HuH-7.5 (cell line): ENCODE measurements at places on chromosomes 12 and 14.

GRCh38 chr14:102943454-102943853 lies 21.0 kb downstream of the AMN start:
- DNase-seq: no peak

DNA sequence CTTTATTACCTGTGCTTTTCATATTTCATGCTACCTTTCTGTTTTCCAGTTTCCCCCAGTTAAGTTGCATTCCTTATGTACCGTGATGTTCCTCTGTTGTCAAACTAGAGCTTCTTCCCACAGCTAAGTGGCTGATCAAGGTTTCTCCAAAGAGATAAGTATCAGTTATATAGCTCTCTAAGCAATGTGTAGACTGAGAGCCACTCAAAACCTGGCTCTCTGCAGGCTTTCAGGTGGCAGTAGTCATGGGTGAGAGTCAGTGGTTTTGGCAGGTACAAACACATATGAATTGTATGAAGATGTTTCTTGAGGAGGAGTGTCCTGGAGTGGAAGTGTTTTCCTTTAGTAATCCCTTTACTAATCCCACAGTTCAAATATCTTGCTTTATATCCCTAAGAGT lies 28.4 kb downstream of the TXNRD1 start:
- no peak for DNase-seq

- DNase-seq: no peak
Measured at GRCh38 chr12:104290320-104290719, 13.2 kb upstream of the EID3 start.

DNA sequence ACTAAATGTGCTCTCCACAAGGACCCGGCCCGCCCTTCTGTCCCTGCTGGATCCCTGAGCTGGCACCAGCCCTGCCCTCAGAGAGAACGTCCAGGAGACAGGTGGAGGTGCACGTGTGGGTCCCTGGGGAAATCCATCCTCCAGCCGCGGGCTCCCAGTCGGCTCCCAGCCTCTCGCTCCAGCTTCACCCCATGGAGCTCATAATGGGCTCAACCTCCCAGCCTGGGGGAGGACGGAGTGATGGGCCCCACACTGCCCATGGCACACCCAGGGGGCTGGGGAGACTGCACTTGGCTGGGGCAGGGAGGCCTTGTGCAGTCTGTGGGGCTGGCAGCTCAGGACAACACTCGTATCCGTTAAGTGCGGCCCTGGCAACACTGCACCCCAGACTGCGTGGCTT lies 250.5 kb downstream of the TMEM121 start:
- DNase-seq: no peak

DNA sequence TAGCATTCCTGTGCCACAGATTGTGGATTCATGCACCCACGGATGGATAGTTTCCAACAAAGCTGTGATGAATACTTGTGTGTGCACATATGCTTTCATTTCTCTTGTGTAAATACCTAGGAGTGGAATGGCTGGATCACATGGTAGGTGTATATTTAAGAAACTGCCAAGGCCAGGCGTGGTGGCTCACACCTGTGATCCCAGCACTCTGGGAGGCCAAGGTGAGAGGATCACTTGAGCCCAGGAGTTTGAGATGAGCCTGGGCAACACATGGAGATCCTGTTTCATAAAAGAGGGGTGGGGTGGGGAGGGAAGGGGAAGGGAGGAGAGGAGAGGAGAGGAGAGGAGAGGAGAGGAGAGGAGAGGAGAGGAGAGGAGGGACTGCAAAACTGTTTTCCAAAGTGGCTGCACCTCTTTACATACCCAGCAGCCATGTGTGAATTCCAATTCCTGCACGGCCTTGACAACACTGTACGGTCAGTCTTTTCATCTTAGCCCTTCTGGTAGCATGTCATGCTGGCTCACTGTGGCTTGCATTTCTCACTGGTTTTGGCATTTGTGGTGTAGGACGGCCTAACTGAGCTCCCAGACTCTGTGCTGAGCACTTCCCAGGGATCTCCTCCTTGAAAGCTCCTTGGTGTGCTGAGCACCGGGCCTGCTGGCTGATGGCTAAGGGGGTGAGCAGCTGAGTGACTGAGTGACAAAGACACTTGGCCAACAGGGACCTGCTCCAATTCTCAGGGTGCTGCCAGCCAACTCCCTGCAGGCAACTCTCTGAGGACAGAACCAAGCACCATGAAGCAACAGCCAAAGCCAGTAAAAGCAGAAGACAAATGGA lies 27.9 kb downstream of the SYNE3 start:
- no peak for DNase-seq

DNA sequence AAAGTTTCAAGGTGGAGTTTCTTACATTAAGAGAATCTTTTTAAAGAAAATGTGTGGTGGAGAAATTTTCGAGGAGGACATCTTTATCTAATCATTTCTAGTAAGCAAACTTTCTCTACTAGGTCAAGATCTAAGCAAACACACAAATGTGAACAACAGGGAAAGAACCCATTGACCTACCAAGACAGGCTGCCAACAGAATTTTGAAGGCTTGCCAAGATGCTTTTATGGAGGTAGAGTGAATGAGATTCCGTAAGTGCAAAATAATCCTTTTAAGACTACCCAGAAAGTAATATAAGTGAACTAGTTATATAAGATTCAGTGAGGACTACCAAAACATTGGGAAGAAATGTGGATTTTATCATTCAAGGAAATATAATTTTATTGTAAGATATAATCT lies 357.1 kb upstream of the PDE3A start:
- DNase-seq: no peak

DNA sequence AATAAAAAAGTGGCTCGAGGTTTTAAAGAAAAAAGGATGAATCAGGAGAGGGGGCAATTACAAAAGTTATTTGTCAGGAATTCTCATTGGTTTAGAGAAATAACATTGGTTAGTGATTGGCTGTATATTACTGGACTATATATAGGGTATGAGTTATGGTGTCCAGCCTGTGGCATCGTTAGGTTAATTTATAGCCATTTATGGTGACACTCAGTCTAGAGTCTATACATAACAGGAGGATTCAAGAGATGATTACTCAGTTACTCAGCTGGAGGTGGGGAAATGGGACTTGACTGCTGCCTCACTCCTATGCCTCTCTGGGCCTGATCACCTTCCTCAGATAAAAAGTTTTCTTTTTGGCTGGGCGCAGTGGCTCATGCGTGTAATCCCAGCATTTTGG lies 25.6 kb upstream of the NFYB start:
- DNase-seq: no peak

- no peak for DNase-seq
Measured at GRCh38 chr14:53979113-53979681, 22.6 kb upstream of the BMP4 start.

- no peak for DNase-seq
Measured at GRCh38 chr12:121858662-121859572, at the start of gene HPD. Gene HPD (minus strand): TSS chr12:121858859. CDS start chr12:121858823, 36 bp downstream.

- no peak for DNase-seq
Measured at GRCh38 chr12:80157645-80158044, 58.3 kb downstream of the OTOGL start.

DNA sequence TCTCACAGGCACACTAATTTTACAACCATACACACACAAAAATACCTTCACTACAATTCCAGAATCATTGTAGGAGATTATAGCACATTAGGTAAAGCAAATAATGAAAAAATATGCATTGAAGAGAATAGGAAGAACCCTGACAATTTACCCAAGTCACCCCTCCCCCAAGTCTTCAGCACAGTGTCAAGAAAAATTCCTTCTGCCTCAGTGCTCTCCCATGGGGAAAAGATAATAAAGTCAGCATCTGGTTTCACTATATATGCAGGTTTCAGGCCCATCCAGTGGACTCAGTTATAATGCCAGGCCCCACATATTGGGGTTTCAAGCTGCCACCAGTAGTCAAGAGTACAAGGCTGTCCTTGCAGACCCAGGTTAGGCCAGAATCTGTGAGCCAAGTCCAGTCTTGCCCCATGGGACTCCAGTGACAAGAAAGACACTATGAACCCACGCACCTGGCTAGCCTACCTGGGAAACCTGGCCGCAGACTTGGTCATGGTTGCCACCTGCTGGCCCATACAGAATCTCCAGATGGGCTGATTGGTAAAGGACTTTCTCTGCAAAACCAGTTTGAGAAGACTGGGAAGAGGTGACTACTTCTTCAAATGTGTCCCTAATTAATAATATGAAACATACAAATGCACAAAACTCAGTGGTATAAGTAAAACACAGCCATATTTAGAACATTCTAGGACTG lies 398.6 kb upstream of the FLRT2 start:
- DNase-seq: no peak

DNA sequence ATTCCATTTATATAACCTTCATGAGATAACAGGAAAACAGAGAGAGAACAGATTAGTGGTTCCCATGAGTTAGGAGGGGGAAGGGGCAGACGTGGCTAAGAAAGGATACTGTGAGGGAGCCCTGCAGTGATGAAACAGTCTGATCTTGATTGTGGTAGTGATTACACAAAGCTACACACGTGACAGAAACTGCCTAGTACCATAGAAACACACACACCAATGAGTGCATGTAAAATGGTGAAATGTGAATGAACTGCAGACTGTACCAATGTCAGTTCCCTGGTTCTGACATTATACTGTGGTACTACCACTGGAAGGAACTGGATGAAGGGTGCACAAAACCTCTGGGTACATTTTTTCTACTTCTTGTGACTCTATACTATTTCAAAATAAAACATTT lies 36.9 kb downstream of the NRDE2 start:
- DNase-seq: no peak

DNA sequence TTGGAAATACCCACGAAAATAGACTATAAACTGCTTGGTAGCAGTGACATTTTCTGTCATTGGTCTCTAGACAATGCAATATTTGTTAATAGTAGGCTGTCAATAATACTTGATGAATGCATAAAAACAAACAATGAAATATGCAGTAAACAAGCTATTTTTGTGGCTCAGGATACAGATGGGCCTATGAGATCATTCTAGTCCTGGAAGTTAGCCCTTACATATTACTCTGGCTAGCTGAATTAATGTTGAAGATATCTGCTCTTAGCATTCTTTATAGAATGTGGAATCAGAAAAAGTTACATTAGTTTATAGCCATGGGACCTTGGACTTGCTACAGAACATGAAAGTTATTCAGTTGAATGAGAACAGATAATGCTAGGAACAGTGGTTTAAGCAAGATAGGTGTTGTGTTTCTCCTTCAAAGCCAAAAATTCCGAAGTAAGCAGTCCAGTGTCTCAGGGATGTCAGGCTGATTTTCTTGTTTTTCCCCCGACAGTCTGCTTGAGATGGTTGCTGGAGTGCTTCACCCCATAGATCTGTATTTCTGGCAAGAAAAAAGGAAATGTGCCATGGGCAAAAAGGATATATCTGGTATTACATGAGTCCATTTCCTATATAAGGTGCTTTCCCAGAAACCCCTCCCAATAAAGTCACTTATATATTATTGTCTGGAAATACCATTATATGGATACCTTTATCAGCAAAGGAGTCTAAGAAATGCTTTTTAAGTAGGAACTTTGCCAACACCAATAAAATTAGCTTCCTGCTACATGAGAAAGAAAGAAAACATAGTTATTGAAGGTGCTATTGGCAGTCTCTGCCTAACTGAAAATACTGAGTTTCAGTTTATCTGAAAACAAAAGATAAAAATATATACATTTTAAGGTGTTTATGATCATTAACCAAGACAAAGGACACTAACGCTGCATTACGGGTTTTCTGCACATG lies 619.4 kb upstream of the ATP2B1 start:
- DNase-seq: no peak

DNA sequence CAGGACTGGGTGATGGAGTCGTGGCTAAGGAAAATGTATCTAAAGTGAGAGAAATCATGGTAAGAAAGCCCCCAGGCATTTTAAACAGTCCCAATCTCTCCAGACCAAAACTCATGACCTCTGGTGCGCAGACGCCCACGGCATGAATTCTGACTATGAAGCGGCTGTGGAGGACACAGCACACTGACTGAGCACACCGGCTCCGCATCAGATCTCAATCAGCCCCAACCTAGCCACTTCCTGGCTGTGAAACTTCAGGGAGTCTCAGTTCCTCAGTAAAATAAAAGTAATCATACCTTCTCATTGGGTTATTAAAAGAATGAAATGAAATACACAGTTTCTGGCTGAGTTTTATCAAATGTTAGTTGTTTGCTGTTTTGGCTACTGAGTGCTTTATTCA lies 38.7 kb downstream of the SETD3 start:
- DNase-seq: no peak

- DNase-seq: no peak
Measured at GRCh38 chr12:106114447-106115068, 24.2 kb downstream of the NUAK1 start.

GRCh38 chr12:2341051-2341751 lies 288.4 kb downstream of the CACNA1C start:
- no peak for DNase-seq

GRCh38 chr12:129211862-129212630 lies 358.8 kb downstream of the GLT1D1 start:
- no peak for DNase-seq

- no peak for DNase-seq
Measured at GRCh38 chr12:115886666-115887065, 390.8 kb downstream of the MED13L start.

GRCh38 chr14:94977016-94977415 lies 180.3 kb downstream of the DICER1 start:
- DNase-seq: no peak

- no peak for DNase-seq
Measured at GRCh38 chr12:90619943-90620342, 335.0 kb downstream of the CCER1 start.

DNA sequence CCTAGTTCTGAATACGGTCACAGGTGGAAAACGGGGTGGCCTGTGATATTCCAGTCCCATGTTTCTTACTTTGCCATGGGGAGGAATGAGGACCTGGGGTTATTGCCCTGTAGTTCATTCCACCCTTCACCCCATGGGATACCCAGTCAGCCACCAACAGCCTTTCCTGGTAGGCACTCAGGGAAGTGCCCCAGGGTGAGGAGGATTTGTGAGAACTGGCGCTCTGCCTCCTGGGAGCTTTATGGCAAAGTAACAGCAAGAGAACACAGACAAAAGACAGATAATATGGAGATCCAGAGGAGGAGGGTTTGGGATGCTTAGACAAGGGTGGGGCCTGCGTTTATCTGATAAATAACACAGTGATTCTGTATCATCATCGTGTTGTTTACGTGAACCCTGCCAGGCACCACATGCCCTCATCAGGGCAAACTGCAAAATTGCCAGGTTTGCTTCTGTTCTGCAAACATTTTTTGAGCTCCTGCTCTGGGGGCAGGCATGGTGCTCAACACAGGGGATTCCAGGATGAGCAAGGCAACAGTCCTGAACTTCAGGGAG lies 223.5 kb downstream of the SLC41A2 start:
- DNase-seq: no peak

- no peak for DNase-seq
Measured at GRCh38 chr12:58071994-58072393, 130.6 kb downstream of the ATP23 start.

GRCh38 chr12:124466216-124467128 lies 100.9 kb downstream of the NCOR2 start:
- no peak for DNase-seq
